ENCODE measurements at places on chromosomes 4 and X. TPM values are rescaled to one million over a fixed set of nuclear protein-coding genes. Genes with fewer than 3 reads are reported as not detected.

- no peaks in the 10 kb centered on the region for H3K27me3 ChIP-seq
- H3K4me1 ChIP-seq: no peaks in the 10 kb centered on the region
- H3K4me3 ChIP-seq: no peak overlapping the region
Measured at GRCh38 chr4:182853731-182854330, 63.4 kb downstream of the DCTD start.

DNA sequence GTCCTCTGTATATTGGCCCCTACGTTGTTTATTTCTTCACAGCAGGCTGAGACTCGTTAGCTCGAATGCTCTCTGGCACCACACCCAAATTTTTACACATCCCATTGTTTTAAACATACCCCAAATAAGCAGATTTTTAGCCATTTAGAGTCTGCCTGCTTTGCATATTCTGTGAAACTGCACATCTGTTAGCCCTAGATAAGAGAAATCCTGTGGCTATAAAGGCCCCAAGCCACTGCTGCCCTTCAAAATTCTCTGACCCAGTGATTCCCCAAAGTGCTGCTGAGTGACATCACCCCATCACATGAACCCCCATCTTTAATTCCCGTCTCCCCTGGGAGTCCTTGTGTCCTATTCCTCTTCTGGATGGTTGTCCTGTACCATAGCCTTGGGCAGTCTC, 20.8 kb downstream of the TEX13C start:
- H3K36me3 ChIP-seq: no peaks in the 10 kb centered on the region
- no peak overlapping the region for H3K4me3 ChIP-seq
- H3K4me1 ChIP-seq: no peaks in the 10 kb centered on the region
- peaks cover 2% of the 10 kb centered on the region for H3K27me3 ChIP-seq

DNA sequence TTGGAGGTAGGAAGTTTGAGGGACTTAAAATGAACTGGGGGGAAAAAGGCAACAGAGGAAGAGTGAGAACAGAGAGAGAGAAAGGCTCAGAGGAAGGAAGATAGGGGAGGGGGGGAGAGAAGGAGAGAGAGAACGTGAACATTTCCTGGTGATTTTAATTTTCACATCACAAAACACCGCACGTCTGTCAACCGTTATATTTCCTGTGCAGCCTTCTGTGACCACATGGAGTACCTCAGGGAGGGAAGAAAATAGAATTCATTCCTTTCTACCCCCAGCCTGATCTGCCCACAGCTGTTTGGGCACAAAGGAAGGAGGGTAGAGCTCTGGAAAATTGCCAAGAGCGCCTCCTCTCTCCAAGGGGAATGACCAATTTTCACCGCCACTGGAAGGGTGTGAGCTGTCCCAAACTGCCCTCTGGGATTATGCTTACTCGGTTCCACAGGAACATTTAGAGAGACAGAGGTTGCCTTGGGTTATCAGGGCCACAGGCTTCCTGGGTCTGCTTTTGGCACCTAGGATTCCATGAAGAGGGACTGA, 135.7 kb upstream of the MAMLD1 start:
- H3K4me1 ChIP-seq: peaks cover 2% of the 10 kb centered on the region
- H3K4me3 ChIP-seq: no peak overlapping the region
- DNase-seq: no peak
- H3K36me3 ChIP-seq: no peaks in the 10 kb centered on the region
- no peak overlapping the region for H3K27ac ChIP-seq

DNA sequence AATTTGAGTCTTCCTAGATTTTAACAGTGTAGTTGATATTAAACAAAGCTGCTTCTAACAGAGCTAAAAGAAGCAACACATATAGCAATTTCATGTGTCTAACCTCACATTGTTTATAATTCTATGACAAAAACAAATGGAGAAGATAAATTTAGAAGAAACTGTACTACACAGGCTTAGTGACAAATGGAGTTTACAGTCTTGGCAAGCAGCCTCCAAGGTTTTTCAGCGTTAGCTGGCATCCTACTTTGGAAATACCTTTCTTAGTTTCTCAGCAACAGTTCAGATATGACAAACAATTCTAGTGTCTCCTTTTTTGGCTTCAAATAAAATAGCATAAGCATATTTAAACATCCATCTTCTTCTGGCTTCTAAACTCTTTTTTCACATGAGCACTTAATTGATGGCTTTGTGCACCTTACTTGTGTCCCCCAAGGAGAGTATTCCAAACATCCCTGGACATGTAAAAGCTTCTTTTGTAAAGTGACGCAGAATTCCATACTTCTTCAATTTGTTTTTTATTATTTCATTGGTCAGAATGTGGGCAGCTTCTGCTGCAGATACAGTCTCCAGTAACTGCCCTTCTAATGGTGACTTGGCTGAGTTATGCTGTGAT, 249.8 kb downstream of the ANTXR2 start:
- no peaks in the 10 kb centered on the region for H3K4me1 ChIP-seq
- DNase-seq: no peak
- H3K36me3 ChIP-seq: no peaks in the 10 kb centered on the region
- no peaks in the 10 kb centered on the region for H3K27me3 ChIP-seq

GRCh38 chr4:17033025-17033767, 134.8 kb upstream of the LDB2 start:
- H3K4me1 ChIP-seq: no peaks in the 10 kb centered on the region
- peaks cover 4% of the 10 kb centered on the region for H3K27me3 ChIP-seq
- no peaks in the 10 kb centered on the region for H3K36me3 ChIP-seq
- H3K4me3 ChIP-seq: no peak overlapping the region
- no peak for DNase-seq

DNA sequence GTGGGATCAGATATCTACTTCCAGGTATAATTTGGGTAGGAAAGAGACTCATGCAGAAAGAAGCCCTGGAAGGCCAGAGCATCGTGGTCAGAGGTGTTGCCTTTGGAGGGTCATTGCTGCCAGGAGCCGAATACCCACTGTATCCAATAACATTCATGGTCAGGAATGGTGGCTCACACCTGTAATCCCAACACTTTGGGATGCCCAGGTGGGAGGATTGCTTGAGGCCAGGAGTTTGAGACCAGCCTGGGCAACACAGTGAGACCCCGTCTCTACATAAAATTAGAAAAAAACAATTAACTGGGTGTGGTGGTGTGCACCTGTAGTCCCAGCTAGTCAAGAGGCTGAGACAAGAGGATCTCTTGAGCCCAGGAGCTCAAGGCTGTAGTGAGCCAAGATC, 10.9 kb upstream of the F11 start:
- H3K4me1 ChIP-seq: no peaks in the 10 kb centered on the region
- H3K27ac ChIP-seq: no peak overlapping the region
- H3K27me3 ChIP-seq: no peaks in the 10 kb centered on the region

- no peaks in the 10 kb centered on the region for H3K4me1 ChIP-seq
- no peak overlapping the region for H3K4me3 ChIP-seq
- no peak overlapping the region for H3K27ac ChIP-seq
- no peaks in the 10 kb centered on the region for H3K36me3 ChIP-seq
- H3K27me3 ChIP-seq: no peaks in the 10 kb centered on the region
- DNase-seq: no peak
Measured at GRCh38 chrX:17030092-17030491, 83.6 kb downstream of the REPS2 start.

GRCh38 chrX:13761606-13762414, 27.3 kb downstream of the OFD1 start:
- peaks cover 25% of the 10 kb centered on the region for H3K36me3 ChIP-seq
- H3K27ac ChIP-seq: no peak overlapping the region
- no peak for DNase-seq
- H3K4me3 ChIP-seq: no peak overlapping the region
- H3K27me3 ChIP-seq: no peaks in the 10 kb centered on the region

- DNase-seq: no peak
- H3K27me3 ChIP-seq: peaks cover 1% of the 10 kb centered on the region
- H3K4me3 ChIP-seq: no peak overlapping the region
- peaks cover 2% of the 10 kb centered on the region for H3K36me3 ChIP-seq
- no peak overlapping the region for H3K27ac ChIP-seq
Measured at GRCh38 chr4:105023668-105024055, 123.0 kb upstream of the TET2 start.

- no peak for DNase-seq
- no peak overlapping the region for H3K27ac ChIP-seq
- H3K4me3 ChIP-seq: no peak overlapping the region
- H3K36me3 ChIP-seq: no peaks in the 10 kb centered on the region
Measured at GRCh38 chrX:7586126-7586525, 256.8 kb upstream of the VCX start.

DNA sequence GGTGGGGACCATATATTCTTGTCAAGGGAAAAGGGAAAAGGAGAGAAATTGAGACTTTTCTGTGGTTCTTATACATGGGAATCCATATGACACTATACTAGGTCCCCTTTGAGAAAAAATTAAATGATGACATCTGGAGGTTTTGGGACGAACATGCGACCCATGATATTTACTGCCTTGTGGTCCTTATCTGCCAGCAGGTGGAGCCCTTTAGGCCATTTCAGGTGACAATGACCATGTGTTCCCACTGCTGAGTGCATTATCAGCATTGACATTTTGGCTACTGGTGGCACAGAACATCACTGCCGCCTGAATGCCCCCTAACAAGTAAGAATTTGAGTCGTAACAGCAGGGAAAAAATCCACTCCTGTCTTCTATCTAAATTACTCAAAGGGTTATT, 843.4 kb downstream of the FSTL5 start:
- H3K27me3 ChIP-seq: no peaks in the 10 kb centered on the region
- no peak for DNase-seq
- H3K4me1 ChIP-seq: no peaks in the 10 kb centered on the region
- H3K27ac ChIP-seq: no peak overlapping the region

DNA sequence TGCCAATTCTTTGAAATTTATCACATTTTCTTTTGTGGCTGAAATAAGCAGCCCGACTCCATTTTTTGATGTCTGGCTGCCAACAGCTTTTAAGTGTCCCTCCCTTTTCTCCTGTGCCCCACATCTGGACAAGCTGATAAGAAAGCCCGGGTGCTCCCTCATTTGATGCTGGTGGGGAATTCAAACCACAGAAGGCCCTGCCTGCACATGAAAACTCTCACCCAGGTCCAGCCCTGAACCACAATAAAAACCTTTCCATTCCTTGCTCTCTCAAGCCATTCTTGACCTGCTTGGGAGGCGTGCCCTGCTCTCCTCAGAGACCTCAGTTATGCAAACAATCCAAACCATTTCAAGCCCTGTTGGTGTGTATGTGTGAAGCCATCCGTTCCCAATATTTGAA, 93.9 kb downstream of the FAM53A start:
- no peaks in the 10 kb centered on the region for H3K4me1 ChIP-seq
- no peak overlapping the region for H3K4me3 ChIP-seq
- DNase-seq: no peak

Gene UGT2B15
- total RNA-seq: not detected

Gene RGN
- total RNA-seq: not detected

Gene GUCY1B1
- 0.27 TPM for total RNA-seq

Gene TMEM129
- 17.8 TPM for total RNA-seq

Gene RBM46
- not detected for total RNA-seq

Gene SHROOM4
- not detected for total RNA-seq

Gene SPARCL1
- not detected for total RNA-seq

Gene TMEM31
- total RNA-seq: 0.52 TPM

Gene PPEF2
- total RNA-seq: 0.25 TPM

Gene VCX3A
- not detected for total RNA-seq

Data from activated CD8-positive, alpha-beta T cell treated with anti-CD3 and anti-CD28 coated beads for 36 hours (primary cell).